Psoas muscle (tissue), 8 donors: ENCODE measurements at places on chromosomes 7 and 10.

- DNase-seq = peak; percentile 79
These were observed at the start of gene PWWP2B for GRCh38 chr10:132397036-132397541. TSS of gene PWWP2B (plus strand) at chr10:132397200. CDS start at chr10:132397227, 27 bp downstream.

DNA sequence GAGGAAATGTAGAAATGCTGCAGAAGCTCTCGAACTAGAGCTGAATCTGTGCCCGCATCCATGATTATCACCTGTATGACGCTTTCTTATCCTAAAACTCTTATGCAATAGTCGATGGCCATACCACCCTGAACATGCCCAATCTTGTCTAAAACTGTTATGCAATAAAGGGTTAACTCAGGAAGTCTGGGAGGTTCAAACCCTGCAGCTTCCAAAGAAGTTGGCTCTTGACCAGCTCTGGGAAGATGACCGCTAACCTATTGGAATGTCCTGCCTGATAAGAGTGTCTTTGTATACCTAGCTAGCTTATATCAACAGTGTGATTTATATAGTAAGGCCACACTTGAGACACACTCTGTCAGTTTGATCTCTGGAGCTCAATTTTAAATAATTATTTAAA is 3.4 kb upstream of the C10orf88 start:
- DNase-seq = no peak

GRCh38 chr10:89837165-89838043 is 136.0 kb downstream of the KIF20B start:
- DNase-seq = no peak

DNA sequence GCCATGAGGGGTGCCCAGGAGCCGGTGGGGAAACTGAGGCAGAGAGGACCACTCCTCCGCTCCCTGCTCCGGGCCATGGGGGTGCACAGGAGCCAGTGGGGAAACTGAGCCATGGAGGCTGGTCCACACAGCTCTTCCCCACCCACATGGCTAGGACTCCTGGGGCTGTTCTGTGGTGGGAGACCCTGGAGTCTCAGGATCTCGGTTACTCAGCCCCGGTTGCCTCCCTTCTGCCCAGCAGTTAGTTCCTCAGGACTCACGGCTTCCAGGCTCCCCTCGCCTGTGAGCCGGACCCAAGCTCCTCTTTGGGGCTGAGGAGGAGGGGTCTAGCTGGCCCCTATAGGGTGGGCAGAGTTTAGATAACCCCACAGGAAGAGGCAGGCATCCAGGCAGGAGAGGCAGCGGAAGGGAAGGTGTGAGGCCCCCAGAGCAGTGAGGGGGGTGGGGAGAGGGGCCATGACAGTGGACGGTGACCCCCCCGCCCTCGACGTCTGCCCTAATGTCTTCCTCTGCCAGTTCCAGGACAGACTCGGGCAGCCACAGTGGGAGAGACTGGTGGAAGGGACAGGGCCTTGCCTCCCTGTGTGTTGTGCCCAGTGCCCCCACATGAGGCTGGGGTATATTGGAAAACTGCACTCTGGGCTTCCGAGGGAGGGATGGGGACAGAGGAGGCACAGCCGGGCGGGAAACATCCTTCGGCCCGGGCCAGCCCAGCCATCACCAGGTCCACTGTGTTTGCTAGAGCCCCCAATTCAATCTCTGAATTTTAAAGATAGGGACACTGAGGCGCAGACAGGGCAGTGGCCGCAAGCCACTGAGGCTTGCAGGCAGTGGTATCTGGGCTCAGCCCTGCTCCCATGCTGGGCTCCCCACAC is 4.3 kb downstream of the ELFN1 start:
- DNase-seq = no peak

DNA sequence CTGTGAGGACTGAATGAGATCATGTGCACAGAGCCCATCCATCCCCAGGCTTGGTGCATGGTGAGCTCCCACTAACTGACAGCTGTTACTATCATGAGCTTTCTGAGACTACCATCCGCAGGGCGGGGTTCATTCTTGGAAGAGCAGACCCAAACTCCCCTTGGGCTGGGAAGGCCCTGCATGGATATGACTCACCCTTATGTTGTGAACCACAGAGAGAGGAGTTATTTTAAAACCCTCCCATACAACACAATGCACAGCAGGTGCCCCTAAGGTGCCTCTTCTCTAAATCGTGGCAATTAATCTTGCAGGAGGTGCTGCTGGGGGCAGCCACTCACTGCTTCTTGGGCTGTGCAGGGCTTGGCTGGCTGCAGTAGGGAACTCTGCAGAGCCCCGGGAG is 219.1 kb downstream of the GFRA1 start:
- DNase-seq = no peak

- no peak for DNase-seq
These were observed 38.5 kb downstream of the CDK1 start for GRCh38 chr10:60816628-60817397.

- DNase-seq = no peak
These were observed 1022.6 kb downstream of the LRMDA start for GRCh38 chr10:76453997-76454396.

- DNase-seq = no peak
These were observed 234.7 kb upstream of the GLI3 start for GRCh38 chr7:42471573-42472174.

DNA sequence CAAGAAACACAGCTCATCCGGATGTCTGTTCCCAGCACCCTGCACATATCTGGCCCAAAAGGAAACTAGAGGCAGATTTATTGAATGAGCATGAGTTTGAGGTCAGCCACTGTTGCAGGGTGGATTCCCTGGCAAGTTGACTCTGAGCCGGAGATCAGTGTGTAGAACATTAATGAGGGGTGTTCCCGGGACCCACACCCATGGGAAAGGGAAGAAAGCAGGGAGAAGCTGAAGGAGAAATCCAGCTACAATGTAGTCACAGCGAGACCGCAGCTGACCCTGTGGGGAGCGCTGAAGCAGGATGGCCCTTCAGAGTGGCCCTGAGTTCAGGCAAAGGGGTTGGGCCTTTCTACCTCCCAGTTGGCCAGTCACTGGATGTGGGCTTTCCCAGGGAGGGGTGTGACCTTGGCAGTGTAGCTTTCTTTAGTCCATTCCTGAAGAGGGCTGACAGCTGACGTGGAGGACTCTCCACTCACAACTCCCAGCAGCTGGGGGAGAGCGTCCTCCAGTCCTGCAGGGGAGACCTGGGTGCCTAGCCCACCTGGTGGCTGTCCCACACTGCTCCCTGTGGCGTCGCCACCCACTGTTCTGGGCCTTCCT is 324.2 kb upstream of the ZMIZ1 start:
- peak; percentile 32 for DNase-seq

GRCh38 chr7:130648580-130648979 is 20.0 kb downstream of the COPG2 start:
- DNase-seq = no peak

DNA sequence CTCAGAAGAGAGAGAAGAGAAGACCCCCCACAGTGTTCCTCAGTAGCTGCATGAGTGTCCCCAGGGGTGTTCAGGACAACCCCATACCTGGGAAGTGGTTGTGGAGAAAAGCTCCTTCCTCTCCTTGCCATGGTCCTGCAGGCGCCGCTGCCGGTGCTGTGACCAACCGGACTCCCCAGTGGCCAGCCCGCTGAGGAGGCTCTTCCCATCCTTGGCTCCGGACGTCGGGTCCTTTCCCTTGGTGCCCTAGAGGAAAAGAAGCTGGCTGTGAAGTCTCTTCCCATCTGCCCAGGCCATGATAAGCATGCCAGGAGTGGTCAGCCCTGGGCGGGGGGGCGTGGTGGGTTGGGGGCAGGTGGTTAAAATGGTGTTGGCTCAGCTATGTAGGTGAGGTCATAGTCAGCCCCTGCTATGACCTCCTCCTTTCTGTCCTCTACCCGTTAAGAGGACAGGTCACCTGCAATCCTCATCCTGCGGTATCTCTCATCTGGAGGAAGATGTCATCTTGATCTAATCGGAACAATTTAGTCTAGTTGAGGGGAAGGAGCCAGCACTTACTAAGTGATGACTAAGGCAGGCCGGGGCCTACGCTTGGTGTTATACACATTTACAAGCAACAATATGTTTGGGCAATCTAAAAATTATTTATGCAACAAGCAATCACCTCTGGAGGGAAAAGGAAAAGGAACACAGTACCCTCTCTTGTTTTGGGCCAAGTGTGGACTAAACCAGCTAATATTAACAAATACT is 13.2 kb downstream of the WDR91 start:
- no peak for DNase-seq

DNA sequence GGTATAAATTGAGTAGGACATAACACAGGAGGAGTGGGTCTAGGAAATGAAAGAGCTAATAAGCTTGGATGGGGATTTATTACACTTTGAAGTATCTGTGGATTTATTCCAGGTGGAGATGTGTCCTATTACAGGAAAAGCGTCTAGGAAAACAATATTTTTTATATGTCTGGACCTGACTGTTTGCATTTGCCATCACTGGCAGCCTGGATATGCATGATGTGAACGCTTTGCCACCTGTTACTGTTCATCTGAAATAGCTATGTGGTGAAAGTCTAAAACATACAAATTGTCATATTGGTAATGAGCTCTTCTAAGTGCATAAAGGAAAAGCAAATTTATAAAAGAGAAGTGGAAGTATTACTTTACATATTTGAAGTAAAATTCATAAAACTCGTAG is 31.6 kb upstream of the AGMO start:
- no peak for DNase-seq

GRCh38 chr10:101934686-101935305 is 91.2 kb upstream of the KCNIP2 start:
- DNase-seq = no peak

DNA sequence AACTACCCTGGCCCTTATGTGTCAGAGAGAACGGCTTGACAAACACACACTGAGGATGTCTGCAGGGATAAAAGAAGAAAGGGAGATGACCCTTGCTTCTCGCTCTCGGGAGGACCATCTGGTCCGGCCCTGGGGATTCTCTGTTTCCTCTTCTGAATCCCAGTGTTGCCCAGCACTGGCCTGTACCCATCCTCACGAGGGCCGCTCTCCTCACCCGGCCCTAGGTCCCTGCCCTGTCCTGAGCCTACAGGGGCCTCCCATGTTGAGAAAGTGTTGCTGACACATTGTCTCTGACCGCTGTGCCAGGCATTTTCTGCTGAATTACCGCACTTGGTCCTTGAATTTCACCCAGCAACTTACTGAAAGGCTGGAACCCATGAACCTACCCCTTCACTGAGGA is 171.9 kb upstream of the LANCL2 start:
- DNase-seq = no peak

DNA sequence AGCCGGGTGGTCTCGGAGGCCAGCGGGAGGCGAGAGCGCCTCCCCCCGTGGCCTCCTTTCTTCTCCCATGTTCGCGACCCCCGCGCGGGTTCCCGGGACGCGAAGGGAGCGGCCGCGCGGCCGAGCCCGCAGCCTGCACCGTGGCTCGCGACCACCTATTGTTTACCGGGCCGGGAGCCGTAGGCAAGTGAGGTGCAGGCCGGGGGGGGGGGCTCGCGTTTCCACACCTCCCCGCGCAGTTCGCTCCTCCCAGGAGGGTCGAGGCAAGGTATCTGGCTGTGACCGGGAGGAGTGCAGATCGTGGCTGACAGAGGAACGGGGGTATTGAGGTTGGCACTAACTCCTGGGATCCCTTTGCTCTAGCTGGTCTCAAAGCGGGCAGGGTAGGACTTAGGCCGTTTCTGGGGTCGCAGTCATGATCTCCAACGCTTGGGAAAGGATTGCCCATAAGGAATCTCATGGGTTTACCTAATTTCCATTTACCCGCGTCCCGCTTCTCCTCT is 734 bp downstream of the PTPN12 start:
- DNase-seq = peak; percentile 64

GRCh38 chr7:84876061-84876821 is 310.6 kb downstream of the SEMA3D start:
- DNase-seq = no peak

- peak; percentile 77 for DNase-seq
These were observed 25.1 kb upstream of the GHRHR start for GRCh38 chr7:30938435-30939316.

- DNase-seq = no peak
These were observed 755 bp downstream of the TOMM7 start for GRCh38 chr7:22821702-22822485.

GRCh38 chr7:81499262-81500116 is 270.4 kb downstream of the HGF start:
- DNase-seq = no peak

DNA sequence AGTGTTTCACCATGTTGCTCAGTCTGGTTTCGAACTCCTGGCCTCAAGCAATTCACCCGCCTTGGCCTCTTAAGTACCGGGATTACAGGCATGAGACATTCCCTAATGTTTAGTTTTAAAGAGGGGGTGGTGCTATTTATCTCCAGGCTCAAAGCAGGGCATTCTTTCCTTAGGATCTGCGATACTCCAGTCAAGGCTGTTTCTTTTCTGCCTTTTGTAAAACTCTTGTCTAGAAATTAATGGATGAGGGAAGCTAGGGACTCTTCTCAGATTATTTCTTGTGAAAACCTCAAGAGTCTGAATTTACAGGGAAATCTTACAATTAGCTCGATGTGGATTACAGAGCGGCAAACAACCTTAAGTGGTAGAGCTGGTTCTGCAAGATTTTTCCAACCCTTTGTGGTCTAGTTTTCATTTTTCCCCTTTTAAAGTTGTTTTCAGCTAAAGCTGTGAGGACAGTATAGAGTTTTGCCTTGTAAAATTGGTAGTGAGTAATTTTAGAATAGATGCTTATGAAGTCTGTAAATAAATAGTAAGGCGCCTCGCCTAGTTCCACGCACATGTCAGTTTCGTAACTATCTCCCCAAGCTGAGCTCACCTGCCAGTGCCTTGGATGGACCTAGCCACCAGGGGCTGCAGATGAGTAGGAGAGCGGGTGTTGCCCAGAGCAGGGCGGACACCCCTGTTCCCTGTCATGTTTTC is 53.1 kb downstream of the CUX1 start:
- DNase-seq = no peak

GRCh38 chr7:23594879-23595604 is 2.1 kb upstream of the CCDC126 start:
- DNase-seq = no peak

GRCh38 chr7:140525743-140526142 is 46.4 kb upstream of the MKRN1 start:
- no peak for DNase-seq

GRCh38 chr10:119805702-119806230 is 66.9 kb downstream of the MCMBP start:
- no peak for DNase-seq

DNA sequence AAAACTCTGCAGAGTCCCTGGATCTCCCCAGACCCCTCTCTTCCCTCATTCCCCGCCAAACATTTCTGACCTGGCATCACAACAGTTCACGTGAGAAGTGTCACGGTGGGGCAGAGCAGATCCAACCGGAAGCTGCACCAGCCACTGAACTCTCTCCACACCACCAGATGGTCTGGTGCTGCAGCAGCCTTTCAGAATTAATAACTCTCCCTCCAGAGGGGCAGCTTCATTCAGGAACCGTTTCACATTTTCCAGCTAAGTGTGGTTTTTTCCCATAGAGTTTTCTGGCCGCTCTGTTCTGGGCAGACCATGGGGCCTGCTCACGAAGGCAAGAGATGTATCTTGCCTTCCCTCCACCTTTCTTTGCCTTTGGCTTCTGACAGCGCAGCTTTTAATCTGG is 486.7 kb upstream of the GALNT17 start:
- DNase-seq = no peak

DNA sequence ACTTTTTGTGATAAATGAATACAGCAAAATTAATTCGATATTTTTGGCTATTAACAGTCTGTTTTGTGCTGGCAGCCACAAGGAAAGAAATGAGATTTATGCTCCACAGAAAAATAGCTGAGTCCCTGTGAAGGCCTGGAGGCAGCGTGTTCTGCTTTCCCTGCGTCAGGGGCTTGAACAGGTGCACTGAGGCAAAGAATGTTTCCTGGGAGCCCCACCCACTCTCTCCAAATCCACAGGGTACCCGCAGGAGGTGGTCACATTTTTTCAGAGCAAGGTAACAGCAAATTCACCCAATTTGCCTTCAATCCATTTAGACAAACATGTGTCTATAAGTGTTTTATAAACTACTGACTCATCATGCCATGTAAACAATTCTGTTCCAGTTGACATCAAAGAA is 308.1 kb downstream of the TCERG1L start:
- DNase-seq = no peak

- DNase-seq = no peak
These were observed 97.2 kb downstream of the OAT start for GRCh38 chr10:124321433-124322089.
